ENCODE measurements at places on chromosomes 7 and 10.

GRCh38 chr7:49596701-49597491, 176.5 kb upstream of the VWC2 start:
- DNase-seq: no peak

DNA sequence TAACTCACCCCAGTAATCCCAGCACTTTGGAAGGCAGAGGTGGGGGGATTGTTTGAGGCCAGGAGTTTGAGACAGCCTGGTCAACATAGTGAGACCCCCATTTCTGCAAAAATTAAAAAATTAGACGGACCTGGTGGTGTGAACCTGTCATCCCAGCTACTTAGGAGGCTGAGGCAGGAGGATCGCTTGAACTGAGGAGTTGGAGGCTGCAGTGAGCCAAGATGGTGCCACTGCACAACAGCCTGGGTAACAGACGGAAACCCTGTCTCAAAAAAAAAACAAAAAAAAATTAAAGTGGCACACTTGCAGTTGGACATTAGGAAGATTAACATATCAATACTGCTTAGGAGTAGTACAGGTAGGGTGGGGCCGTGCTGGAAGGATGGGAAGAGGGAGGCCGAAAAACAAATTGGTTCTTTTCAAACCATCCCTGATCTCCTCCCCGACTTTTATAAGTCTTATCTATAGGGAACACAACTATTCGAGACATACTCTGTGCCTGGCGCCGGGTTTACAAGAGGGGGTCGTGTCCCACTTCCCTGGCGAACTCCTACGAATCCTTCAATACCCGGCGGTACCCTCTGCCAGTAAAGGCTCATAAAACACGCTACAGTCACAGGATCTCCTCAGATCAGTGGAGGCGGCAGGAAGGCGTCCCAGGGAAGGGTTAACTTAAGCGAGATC, 628 bp downstream of the TAF6 start:
- no peak for DNase-seq

DNA sequence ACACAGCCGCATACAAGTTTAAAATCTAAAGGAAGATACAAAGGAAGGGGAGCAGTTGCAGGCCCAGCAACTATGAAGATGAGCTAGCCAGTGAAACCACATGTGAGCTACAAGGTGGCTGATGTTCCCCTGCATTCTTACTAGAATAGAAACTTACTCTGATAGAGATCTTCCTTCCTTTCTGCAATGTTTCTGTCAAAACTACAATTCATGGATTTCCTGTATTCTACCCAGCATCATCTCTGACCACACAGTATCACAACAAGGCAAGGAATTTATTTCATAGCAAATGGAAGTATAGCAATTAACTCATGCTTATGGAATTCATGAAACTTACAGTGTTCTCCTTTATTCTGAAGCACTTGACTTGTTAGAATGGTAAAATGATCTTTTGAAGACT, 68.7 kb upstream of the AASS start:
- no peak for DNase-seq

- no peak for DNase-seq
Measured at GRCh38 chr10:4285121-4285520, 500.1 kb upstream of the KLF6 start.

DNA sequence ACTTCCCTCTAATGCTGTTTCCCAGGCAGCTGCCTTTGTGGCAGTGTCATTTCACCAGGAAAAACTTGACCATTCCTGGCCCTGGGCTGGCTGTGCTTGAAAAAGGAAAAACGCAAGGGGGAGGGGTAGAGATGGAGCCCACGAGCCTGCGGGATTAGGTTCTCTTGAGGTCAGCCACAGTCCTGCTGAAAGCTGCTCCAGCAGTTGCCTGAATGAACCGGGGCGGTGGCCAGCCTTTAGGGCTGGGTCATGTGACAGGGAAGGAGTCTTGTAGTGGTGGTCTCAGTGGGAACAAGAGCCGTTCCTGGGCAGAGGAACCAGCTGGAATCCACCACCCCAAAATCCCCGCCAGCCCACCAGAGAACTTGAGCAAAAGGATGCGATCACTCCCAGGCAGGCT, 51.2 kb upstream of the LRRC4 start:
- DNase-seq: no peak

DNA sequence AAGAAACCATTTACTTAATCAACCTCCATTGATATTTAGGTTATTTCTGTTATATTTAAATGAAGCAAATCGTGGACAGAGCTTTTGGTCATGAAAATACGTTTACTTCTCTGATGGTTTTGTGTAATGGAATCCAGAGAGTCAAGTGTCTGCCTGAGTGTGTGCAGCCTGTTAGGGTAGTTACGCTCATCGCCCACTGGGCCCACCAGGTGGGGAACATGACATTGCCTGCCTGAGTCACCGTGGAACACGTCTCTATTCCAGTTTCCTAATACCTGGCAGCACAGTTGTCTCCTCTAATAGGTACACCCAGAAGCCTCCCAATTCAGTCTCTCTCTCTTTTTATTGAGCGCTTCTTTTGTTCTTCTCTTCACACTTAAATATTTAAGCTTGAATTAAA, 91.0 kb downstream of the ADCY1 start:
- DNase-seq: no peak

DNA sequence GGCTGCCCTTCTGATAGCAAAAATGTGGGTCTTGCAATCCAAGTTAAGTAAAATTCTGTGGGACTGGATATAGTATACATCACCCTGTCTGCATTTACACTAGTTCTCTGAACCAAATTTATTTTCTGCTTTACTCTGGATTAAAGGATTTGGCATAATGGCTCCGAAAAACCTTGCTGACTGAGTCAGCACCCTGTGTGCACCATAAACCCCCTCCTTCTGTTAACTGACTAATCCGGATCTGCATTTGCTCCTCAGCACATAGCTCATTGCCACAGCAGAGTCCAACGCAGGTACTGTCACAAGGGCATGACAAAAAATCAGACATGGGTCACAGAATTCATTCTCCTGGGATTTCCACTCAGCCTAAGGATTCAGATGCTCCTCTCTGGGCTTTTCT, 1.3 kb downstream of the OR2A5 start:
- no peak for DNase-seq

DNA sequence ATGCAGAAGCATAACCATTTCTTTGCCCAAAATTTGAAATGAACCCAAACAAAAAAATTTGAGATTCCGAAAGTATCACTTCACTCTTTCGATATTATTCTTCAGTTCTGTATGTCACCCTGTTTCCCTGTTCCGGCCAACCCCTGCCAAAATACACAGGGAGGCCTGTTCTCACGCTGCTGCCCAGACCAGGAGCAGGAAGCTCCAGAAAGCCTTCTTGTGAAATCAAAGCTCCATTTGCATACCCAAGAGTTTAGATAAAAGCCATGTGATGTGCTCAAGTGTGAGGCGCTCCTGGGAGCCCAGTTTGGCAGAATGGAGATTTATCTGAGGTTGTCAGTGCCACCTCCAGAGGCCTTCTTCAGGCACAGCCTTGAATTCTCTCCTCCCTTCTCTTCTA, 236.2 kb downstream of the FGFR2 start:
- DNase-seq: no peak

DNA sequence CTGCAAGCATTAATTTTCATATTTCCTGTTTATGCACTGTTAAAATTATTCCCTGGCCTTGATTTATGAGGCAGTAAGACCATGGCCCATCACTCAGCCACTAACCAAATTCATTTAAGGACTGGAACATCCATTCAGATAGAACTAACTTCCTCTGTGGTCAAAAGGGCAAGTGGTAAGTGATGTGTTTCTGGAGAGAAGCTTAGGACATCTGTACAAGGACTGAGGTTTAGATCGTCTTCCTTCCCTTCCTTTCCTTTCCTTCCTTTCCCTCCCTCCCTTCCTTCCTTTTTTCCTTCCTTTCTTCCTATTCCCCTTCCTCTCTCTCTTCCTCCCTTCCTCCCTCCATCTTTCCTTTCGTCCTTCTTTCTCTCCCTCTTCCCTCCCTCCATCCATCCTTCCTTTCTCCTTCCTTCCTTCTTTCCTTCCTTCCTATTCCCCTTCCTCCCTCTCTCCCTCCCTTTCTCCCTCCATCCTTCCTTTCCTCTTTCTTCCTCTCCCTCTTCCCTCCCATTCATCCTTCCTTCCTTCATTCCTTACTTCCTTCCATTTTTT, 1019.4 kb downstream of the TYW1 start:
- DNase-seq: no peak

DNA sequence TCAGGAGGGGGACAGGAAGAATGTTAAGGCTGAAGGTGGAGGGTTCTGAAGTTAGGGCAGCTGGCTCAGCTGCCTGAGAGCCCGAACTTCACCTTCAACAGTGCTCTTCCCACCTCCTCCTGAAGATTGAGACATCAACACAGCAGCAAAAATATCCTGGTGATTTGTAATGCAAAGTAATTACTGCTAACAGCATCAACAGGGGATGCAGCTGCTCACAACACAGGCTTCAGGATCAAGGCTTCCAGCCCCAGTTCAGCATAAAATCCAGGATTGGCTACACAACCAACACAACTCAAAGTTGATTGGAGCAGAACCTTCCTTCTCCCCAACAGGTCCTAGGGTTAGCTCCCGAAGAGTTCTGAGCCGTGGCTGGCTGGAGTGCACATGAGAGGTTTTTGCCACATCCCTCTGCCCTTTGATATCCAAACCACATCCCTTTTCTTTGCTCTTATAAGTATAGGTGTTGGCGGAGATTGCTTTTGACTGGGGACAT, 242.4 kb downstream of the KIAA1217 start:
- DNase-seq: no peak

- DNase-seq: no peak
Measured at GRCh38 chr7:84191842-84192241, 2.7 kb downstream of the SEMA3A start.

DNA sequence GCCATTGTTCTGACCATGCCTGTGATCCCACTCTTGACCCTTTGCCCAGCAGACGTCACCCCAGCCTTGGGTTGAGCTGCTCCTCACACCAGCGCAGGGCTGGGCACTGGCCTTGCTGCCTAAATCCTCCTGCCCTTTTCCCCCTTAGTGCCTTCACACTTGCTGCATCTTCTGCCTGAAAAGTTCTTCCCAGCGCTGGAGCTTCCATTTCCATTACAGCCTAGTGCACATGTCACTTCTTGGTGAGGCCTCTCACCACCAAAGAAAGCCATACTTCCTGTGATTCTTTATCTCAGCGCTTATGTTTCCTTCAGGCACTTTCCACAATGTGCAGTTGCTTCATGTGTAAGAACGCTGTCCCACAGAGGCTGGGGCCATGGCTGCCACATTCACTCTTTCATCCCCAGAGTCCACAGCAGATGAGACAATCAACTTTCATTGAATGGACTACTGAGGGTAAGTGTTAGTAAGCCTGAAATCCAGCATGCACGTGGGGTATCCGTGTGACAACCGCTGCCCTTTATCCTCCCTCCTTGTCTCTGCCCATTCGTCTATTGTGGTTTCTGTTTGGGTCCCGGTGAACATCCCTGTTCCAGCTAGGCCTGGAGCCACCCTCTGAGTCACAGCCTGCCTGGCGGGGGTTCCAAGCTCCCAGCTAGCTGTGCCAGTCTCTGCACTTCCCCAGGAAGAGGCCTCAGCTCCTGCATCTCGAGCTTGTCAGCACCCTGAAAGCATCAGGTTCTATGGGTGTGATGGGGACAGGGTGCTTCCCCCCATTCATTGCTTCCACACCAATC, 37.3 kb downstream of the ADRA2A start:
- DNase-seq: no peak

- no peak for DNase-seq
Measured at GRCh38 chr7:112238852-112239610, 32.5 kb downstream of the ZNF277 start.

GRCh38 chr7:271266-272107, 18.5 kb upstream of the FOXL3 start:
- DNase-seq: no peak

GRCh38 chr10:6320320-6321010, 117.7 kb downstream of the PFKFB3 start:
- DNase-seq: no peak

DNA sequence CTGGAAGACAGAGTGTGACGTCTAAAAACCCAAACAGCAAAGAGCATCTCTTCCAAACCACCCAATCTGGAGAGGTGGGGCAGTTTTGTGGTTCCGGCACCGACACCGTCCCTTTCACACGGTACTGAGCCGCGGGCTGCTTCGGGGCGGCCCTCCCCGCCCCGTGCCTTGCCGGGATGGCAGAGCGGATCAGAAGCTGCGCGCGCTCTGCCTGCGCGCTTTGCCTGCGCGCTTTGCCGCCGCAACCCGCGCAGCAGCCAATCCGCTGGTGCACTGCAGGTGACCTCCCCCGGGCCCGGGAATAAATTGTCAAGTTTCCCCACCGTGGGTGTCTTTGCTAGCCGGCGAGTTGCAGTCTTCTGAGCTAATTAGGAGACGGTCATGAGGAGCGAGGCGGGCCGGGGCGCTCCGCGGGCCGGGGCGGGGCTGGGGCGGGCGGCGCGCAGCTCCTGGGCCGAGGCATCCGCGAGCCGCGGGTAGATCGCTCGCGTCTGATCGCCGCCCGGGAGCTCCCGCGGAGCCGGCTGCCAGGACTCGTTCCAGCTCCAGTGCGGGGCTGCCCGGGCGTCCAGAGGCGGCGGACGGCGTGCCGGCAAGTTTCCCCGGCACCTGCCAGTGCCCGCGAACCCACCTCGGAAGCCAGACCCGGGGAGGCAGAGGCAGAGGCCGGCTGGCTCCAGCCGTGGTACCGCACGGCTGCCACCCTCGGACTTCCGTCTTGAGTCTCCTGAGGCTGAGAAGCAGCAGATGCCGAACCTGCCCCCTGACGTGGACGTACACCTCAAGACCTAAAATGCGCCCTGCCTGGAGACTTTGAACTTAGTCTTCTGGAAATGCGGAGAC, 536.0 kb upstream of the GALNT17 start:
- peak; percentile 47 for DNase-seq

DNA sequence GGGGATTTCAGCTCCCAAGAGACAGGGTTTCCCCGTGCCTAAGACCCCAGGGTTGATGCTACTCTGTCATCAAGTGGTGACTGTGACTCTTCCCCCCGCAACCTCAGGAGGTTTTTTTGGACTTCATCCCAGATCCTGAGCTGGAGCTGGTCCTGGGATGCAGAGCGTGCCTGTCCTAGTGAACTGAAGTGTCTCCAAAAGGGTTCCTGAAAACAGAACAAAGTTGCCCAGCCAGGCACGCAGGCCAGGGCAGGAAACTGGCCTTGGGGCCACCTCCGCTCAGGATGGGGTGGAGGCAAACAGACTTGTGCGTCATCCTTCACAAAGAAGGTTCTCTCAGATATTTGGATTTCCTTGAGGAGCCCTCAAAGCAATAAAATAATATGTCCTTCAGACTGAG, 118.9 kb downstream of the ITIH5 start:
- no peak for DNase-seq

DNA sequence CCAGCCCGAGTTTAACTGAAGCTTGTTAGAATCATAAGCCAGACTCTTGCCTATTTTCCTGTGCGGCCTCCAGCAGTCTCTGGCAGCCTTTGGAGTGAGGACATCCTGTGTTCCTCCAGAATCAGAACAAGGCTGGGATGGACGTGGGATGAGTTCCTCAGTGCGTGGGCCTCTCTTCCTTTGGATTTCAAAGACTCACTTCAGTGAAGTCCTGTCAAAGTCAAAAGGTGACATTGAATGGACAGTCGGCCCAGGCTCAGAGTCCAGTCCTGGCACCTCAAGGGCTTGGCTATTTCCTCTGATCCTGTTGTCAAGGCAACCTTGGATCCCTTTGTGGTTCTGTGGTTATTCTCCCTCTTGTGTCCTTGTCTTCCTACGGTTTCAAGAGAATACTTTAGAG, 21.4 kb upstream of the SMC3 start:
- no peak for DNase-seq

Measured in NCI-H1105 (cell line).